ENCODE measurements at places on chromosomes 12 and 14.
A peak's percentile ranks its signal among the peaks of the same experiment; 100 is the strongest.

DNA sequence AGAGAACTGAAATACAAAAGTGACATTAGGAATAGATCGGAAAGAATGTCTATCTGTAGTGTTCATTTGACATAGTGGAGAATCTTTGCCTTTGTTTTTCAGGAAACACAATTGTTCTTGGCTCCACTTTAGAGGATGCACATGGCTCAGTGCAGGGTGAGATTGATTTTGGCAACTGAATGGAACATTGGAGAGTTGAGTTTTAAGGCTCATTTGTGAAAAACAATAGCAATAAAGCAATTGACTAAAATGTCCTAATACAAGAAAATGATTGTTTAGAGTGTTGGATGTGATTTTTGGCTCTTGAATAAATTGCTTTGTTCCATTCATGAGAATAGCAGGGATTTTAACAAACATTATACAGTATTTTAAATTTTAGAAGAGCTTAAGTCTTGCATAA is 116.4 kb downstream of the SLC38A1 start:
- DNase-seq, result no peak

DNA sequence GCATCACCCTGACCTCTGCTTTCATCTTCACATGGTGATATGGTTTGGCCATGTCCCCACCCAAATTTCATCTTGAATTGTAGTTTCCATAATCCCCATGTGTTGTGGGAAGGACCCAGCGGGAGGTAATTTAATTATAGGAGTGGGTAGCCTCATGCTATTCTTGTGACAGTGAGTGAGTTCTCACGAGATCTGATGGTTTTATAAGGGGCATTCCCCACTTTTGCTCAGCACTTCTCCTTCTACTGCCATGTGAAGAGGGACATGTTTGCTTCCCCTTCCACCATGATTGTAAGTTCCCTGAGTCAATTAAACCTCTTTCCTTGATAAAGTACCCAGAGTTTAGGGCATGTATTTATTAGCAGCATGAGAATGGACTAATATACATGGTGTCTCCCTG is 38.2 kb downstream of the TMBIM6 start:
- DNase-seq, result no peak

DNA sequence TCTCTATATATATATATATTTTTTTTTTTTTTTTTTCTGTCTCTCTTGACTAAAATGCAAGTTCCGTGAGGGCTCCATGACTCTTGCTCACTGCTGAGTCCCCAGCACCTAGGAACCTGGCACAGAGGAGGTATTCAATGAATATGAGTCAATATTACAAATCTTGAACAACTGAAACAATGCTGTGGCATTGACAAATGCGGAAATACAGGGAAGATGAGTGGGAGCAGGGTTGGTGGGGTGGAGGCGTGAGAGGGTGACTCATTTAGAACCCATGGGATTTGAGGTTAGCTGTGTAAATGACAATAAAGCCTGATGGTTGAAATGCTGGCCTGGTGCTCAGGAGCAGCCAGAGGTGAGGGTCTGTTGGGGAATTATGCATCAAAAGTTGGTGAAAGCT is 121.7 kb upstream of the FUT8 start:
- DNase-seq, result peak; percentile 75

DNA sequence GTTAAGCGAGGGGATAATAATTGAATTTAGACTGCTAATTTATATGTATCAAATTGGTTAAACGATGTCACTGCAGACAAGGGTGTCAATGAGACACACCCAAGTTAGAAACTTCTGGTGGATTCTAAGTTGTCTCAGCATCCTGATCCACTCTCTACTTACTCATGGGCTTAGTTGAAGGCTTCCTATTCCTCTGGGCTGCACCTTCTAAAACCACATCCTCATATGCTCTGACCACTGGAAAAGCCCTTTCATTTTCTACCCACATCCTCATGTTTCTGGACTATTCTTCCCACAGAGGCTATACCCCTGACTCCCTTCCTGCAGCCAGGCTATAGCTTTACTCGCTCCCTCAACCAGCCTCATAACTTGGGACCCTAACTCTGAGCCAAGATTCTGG is 493.8 kb downstream of the VRK1 start:
- DNase-seq, result no peak

DNA sequence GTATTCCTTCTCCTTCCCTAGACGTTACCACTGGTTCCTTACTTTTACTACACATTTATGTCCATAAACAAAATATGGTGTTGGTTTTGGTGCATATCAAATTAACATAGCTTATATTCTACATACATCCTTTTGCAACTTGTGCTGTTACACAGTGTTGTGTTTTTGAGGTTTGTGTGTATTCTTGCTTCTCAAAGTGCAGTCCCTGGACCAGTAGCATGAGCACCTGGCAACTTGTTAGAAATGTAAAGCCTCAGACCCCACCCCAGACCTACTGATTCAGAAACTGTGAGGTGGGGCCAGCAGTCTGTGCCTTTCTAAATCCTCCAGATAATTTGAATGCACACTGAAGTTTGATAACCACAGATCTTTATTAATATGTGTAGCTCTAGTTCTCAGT is 65.9 kb downstream of the RNFT2 start:
- no peak for DNase-seq

DNA sequence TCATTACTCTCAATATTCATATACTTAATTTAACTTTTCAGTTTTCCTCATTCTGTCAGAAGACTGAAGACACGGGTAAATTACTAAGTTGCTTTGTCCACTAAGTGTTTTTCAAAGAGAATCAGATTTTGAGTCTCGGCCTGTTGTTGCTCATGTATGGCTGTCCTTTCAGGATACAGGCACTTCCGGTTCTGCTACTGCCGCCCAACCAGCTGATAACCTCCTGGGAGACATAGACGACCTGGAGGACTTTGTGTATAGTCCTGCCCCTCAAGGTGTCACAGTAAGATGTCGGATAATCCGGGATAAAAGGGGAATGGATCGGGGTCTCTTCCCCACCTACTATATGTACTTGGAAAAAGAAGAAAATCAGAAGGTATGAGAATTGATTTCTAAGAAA is 28.3 kb upstream of the TEAD4 start:
- no peak for DNase-seq

DNA sequence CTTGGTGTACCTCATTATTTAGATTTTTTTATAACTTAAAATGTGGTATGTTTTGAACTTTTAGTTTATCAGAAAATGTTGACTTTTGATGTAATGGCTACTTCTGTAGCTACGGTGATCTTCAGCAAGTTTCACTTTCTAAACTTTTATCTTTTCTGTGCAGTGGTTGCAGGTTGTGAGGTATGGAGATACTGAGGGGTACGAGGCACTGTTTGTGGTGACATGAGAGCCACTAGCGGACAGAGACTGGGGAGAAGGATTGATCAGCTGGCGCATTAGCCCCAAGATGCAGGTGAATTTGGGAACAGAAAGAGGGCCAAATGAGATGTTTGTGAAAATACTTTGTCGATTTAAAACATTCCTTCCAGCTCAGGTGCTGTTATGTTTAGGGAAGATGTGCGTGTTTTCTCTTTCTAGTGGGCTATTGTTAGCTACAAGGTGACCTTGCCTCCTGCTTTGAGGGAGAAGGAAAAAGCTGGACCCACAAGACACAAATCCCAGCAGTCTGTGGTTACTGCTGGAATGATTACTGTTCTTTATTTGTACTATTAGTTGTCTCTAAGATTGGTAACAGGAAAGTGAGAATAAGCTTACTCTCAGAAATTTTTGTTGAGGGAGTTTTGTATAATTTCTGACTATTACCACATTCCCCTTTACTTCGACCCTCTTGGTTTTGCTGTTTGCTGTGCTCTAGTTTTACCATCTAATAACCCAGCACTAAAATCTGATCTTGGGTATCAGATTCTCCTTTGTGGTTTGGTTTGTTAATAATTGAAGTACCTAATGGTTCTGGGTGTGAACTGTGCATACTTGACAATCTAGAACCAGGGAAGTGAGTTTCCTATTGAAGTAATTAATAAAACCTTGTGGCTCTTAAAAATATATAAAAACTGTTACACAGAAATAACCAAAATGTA is 61.7 kb downstream of the FBXO34 start:
- no peak for DNase-seq

DNA sequence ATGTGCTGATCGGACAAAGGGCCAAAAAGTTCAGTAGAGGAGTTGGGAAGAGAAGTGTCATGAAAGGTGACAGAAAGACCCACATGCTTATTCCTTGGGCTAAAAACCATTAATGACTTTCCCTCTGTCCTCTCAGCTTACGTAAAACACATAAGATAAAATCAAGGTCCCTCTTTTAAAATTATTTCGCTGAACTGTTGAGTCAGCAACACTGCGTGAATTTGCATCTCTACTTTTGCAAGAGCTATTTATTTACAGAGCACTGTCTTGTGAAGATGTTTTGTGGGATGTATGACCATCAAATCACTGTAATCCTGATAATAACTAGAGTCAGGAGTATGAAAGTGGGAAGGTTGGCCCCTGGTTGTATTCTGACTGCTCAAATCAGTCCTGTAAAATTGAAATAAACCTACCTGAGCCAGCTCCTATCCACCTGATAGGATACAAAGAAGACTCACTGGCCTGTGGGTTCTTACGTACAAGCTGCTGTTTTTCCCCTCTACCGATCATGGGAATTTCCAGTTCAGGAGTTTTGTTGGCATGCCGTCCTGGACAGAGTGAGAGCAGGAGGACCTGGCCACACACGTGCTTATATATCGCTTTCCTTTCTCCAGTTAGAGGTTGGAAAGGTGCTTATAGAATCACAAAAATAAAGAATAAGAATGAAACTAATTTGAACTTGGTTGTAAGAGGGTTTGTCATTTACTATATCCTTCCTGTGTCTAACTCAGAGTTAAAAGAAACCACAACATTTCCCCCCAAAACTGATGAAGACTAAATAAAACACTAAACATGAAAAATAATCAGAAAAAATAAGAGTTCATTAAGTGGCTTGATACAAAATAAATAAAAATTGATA is 42.9 kb downstream of the IFNG-AS1 start:
- DNase-seq, result no peak

DNA sequence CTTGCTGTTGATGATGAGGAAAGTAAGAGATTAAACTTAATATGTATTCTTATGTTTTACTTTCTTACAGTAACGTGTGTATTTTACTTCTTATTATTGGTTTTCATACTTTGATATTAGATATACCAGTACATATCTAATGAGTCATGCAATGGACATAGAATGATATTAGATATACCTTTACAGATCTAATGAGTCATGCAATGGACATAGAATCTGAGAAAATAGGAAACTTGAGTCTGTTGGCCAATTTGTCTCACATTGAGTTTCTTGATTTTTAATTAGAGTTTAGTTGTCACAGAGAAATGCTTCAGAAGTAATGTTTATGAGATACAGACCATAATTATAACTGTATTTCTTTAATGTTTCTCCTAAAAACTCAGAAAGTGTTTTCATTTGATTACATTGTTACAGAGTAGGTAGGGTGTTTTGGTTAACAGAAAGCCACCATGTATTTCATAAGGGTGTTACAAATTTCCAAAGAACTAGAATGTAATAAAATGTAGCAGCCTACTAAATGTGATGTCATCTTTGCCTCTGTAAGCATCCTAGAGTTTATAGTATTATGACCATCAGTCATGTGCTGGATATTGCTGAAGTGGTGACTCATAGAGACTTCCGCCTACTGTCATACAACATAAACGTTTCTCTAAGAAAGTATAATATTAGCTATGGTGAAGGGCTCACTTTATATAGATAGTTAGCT is 3.0 kb downstream of the GAS2L3 start:
- no peak for DNase-seq

DNA sequence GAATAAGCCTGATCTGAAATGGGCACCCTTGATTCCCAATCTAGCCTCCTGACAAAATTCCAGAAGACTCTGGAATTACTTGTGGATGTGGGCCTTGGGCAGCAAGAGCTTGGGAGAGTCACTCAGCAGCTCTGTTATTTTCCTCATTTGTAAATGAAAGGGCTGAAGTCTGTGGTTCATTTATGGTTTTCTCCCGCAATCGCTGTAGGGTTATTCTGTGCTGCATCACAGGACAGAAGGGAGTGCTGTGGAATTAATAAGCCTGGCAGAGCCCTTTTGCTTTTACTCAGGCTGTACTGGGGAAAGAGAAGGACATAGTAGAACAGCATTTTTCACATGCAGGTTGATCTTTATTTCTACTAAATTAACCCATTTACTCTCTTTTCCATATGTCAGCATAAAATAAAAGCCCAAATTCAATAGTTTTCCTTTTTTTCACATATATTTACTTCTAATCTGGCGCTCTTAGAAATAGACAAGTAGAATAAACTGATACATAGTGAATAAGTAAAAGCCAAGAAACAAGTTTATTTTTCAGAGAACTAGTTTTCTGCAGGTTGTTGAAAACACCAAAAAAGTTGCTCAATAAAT is 49.2 kb downstream of the DUSP16 start:
- DNase-seq, result no peak

DNA sequence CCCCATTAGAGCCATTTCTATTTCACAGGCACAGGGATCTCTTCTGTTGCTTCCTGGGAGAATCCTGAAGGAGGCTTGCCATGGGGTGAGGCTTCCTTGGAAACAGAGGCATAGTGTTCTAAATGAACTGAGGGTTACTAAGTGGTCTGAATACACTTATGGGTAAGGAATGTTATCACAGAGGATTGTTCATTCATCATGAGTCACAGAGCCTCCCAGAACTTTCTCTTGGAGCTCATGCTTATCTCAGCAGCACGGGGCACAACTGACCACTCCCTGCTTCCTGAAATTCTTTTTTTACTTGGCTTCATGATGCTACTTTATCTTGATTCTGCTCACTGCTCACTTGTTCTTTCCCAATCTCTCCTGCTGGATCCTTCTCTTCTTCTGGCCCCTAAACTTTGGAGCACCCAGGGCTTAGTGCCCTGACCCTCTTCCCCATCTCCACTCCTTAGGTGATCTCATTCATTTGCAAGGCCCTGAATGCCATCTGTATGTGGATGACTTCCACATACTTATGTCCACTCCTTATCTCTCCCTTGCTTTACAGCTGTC is 57.9 kb downstream of the ANO6 start:
- DNase-seq, result no peak

DNA sequence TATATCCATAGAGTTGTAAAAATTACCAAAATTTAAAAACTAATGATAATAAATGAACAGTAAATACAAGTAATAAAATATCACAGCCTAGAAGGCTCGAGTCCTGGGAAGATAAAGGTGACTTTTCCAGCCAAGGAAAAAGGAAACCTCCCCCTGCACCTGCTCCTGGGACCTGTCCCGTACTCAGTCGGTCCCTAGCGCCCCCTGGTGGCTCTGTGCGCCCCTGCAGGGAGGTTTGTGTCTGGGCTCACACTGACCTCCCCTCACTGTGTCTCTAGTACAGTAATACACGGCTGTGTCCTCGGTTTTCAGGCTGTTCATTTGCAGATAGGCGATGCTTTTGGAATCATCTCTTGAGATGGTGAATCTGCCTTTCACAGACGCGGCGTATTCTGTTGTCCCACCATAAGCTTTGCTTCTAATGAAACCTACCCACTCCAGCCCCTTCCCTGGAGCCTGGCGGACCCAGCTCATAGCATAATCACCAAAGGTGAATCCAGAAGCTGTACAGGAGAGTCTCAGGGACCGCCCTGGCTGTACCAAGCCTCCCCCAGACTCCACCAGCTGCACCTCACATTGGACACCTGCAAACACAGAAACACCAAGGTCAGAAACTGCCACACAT is 1030.4 kb downstream of the TMEM121 start:
- DNase-seq, result peak; percentile 89
